ENCODE measurements at places on chromosomes 6 and 20.
A peak's percentile ranks its signal among the peaks of the same experiment; 100 is the strongest.

DNA sequence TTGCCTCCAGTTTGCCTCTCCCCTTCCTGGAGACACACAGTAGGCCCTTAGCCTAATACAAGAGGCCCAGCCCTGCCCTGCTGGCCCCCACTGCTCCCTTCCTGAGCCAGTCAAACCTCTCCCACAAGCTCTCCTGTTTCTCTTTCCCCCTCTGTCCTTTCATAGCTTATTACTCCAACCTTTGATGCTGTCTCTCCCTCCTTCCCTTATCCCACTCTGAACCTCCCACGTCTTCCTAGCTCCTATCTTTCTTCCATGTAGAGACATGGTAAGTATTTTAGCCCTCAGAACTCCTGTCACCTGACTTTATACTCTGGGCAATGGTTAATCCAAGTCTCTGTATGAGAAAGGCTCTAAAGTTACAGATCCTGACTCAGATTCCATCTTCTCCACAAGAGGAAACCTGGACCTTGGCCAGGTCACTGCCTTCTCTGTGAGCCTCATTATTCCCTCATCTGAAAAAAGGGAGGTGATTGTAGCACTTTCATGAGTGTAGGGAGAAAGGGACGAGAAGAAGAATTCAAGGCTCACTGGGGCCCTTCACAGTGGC, 6.7 kb downstream of the TGIF2 start:
- DNase-seq, result peak; percentile 84

GRCh38 chr6:15990179-15990578, 138.7 kb upstream of the MYLIP start:
- peak; percentile 38 for DNase-seq

DNA sequence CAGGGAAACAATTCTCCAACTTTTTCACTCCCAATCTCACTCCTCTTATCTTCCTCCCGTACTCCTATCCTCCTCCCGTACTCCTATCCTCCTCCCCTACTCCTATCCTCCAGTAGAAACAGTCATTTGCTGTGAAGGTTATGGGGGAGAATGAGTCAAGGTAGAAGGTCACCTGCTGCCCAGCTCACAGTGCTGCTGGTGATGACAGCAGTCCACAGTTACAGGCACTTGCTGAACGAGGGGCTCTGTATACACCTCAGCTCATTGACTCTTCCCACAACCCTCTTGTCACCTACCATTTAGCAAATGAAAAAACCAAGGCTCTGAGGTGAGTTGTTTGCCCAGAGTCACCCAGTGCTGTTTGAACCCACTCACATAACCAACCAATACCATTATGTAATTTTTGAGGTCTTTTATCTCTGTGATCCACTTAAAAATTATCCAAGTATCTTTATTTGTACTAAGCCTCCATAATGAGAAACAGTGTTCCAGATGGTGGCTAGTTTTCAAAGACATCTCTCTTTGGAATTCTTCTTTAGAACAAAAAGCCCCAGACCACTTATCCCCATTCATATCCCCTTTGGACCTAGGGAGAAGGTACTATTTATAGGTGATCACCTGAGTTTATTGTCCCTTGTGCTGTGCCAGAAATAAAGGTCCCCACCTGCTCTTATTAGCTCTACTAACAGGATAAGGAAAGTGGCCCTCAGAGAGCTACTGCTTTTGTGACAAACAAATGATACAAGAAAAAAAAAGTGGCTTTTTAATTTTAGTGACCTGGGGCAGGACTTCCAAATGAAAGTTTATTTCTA, 53.2 kb downstream of the PTPN1 start:
- DNase-seq, result no peak

- no peak for DNase-seq
Observed at GRCh38 chr6:134909701-134910592, 40.0 kb downstream of the ALDH8A1 start.

DNA sequence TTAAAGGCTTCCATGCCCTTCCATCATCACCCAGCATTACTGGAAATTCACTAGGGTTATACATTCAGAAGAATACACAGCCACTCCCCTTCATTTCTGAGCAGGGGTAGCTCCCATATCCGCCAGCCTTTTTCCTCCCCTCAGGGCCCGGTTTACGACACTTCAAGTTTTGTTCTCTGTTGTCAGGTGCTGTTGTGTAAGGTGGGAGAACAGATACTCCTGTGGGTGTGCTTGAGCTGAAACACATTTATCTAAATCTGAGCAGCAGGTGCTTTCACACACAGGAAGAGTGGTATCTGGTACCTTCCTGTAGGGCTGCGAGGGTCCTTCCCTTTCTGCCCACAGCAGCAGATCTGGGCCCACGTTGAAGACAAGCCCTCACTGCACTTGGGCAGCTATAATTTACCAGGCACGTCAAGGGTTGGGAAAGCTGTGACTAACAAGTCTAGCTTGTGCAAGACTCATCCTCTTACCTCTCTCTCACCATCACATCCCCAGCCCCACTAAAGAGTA, 215.8 kb upstream of the RREB1 start:
- no peak for DNase-seq

GRCh38 chr6:106829451-106829850, 145.1 kb downstream of the CD24 start:
- no peak for DNase-seq

DNA sequence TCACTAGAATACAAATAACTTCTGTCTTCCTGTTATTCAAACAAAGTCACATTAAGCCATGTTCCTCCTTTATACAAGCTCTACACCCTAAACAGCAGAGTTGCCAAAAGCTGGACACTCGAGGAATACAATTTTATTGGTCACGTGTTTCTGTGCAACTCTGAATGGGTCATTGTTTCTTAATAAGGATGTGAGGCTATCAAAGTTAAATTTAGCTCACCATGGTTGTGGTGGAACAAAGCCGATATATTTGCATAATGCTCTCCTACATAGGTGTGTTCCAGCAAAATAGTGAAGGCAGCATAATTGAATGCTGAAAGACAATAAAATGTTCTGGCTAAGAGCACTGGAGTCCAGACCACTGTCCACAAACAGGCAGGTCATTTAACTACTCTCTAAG, 36.9 kb upstream of the CD2AP start:
- DNase-seq, result no peak

All from osteoblast (primary cell).